Stimulated activated CD8-positive, alpha-beta memory T cell treated with anti-CD3 and anti-CD28 coated beads, Interleukin-4, amount 100 ng/mL, for 24 hours (primary cell): ENCODE measurements at places on chromosomes 12 and 14.

- peak; percentile 64 for DNase-seq
Observed at GRCh38 chr14:102928412-102929240, 6.2 kb downstream of the AMN start.

DNA sequence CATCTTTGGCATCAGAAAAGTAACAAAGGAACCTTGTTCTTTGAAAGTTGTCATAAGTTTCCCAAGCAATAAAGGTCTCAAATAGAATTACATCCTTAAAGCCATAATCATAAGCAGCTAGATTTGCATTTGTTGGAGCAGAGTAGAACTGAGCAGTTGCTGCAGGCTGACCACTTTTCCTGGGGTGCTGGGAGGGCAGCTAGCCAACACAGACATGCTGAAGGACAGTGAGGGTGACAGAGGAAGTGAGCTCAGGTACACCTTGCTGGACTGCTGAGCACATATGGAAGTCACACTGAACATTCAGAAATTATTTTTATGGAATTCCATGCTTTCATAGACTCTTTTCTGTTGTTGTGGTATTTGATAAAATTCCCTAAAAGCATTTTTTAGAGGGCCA lies 66.2 kb downstream of the MARK3 start:
- DNase-seq, result no peak

DNA sequence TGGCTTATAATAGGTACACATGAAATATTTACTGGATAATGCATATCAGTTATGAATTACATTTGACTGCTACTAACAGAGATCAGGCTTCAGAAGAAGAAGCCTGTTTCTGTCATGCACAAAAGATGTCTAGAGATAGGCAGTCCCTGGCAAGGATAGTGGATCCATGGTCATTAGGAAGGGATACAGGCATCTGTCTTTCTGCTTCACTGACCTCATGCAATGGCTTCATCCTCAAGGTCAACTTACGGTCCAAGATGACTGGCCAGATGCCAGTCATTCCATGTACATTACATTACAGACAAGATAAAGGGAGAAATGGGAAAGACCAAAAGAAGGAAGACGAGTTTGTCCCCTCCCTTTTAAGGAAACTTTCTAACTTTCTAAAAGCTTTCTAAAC lies 94.0 kb downstream of the NUAK1 start:
- no peak for DNase-seq

- no peak for DNase-seq
Observed at GRCh38 chr12:131312793-131313545, 359.3 kb downstream of the ADGRD1 start.

- DNase-seq, result no peak
Observed at GRCh38 chr14:100084591-100084990, 19.4 kb downstream of the EVL start.
